ENCODE measurements at places on chromosomes 3 and 15.

DNA sequence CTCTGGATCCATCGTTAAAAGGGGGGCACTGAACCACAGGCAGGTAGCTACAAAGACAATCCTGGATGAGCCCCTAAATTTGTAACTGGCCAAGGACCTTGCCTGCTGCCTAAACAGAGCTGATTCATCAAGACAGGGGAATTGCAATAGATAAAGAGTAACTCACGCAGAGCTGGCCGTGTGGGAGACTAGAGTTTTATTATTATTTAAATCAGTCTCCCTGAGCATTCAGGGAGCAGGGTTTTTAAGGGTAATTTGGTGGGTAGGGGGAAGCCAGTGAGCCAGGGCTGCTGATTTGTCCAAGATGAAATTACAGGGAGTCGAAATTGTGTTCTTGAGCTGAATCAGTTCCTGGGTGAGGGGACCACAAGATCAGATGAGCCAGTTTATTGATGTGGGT, 885.1 kb upstream of the CADM2 start:
- DNase-seq = no peak

GRCh38 chr3:167866331-167866730, 130.8 kb downstream of the SERPINI1 start:
- no peak for DNase-seq

- DNase-seq = no peak
Observed at GRCh38 chr15:63491116-63491827, 13.1 kb upstream of the USP3 start.

DNA sequence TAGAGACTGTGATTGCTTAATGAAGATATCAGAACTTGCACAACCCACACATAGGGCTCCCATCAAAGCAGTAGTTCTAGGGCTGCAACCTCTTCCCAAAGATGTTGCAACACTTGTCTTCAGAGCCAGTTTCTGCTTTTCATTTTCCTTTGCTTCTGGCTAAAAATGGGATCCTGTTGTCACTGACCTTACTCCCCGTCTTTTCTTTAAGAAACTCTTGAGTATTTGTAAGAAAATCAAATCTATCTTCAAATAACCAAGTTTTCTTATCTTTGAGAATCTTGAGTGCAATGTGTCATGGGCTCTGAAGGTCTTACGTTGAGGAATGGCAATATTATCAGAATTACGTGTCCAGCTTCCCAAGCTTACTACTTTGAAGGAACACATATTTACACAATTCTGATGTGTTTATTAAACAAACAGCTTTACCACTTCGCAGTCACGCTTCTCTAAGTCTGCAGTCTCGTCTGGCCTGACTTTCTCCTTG, 24.1 kb downstream of the CACNA1D start:
- DNase-seq = no peak

DNA sequence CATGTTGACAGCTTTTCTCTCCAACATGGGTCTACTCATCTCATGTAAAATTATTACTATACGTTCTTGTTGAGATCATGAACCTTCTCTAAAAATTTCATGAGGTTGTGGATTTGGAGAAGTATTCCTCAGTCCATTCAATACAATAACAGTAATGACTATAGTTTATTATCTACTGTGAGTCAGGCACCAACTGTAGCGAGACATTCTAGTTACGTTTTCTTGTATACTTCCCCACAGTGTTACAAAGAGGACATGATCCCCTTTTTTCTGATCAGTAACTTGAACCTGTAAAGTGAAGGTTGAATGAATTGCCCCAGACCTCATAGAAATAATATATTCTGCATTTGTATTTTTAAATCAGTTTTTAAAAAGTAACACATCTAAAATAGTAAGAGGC, 76.4 kb downstream of the AKAP13 start:
- DNase-seq = no peak

GRCh38 chr3:13072600-13073325, 466 bp downstream of the IQSEC1 start:
- no peak for DNase-seq

- DNase-seq = no peak
Observed at GRCh38 chr3:63900459-63900858, 11.7 kb downstream of the SCAANT1 start.
